ENCODE measurements at places on chromosomes 5 and 9.

DNA sequence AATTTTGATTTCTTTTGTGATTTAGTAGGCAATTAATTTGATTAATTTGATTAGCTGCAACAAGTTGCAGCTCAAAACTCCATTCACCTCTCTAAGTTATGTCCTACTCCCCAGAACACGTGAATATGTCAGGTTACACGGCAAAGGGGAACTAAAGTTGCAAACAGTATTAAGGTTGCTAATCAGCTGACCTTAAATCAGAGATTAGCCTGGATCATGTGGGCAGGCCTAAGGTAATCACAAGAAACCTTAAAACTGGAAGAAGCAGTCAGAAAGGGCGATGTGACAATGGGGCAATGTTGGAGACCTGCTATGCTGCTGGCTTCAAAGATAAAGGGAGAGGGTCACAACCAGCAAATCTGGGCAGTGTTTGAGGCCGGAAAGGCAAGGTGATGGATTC is 47.3 kb upstream of the ANXA1 start:
- DNase-seq, result no peak

GRCh38 chr5:59829386-59829785 is 64.1 kb downstream of the PDE4D start:
- DNase-seq, result no peak

GRCh38 chr5:149206524-149207141 is 65.0 kb upstream of the AFAP1L1 start:
- DNase-seq, result no peak

- DNase-seq, result no peak
These were observed 164.8 kb downstream of the MACROH2A1 start for GRCh38 chr5:135234242-135234641.

DNA sequence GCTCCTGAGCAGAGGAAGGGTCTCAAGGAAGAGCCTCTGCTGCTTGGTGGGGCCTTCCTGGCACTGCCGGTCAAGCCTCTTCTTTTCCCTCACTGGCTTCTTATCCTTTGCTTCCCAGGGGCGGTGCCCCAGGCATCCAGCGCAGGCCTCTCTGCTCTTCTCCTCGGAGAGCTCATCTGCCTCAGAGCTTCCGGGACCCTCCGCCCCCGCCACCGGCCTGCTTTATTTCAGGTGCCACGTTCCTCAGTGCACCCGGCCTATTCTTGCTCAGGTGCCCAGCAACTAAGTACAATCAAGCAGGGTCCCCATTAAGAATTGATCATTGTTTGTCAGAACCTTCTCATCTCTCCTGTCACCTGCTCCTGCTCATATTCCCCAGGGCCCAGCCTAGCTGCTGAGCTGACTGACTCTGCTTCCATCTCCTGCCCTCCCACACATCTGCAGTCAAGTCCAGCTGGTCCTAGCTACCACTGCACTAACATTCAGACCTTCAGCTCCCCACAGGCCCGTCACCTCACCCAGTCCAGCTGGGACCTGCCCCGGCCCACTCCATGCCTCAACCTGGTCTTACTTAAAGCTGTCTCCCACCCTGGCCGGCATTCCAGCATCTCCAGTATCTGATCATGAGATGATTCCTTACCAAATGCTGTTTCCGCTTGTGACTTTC is 114.3 kb upstream of the BOD1 start:
- DNase-seq, result no peak

DNA sequence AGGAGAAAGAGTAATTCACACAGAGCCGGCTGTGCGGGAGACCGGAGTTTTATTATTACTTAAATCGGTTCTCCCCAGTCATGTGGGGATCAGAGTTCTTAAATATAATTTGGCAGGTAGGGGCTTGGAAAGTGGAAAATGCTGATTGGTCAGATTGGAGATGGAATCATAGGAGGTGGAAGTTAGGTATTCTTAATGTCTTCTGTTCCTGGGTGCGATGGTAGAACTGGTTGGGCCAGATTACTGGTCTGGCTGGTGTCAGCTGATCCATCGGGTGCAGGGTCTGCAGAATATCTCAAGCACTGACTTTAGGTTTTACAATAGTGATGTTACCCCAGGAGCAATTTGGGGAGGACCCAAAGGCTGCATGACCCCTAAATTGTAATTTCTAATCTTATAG is 4.6 kb upstream of the CERCAM start:
- peak; percentile 75 for DNase-seq

GRCh38 chr5:141951332-141951781 is 6.6 kb downstream of the PCDH12 start:
- no peak for DNase-seq

All from thyroid gland (tissue), 4 donors.